ENCODE measurements at places on chromosomes 13 and 19.
A peak's percentile ranks its signal among the peaks of the same experiment; 100 is the strongest.

- no peak for DNase-seq
Measured at GRCh38 chr19:10430505-10431253, 10.3 kb downstream of the PDE4A start.

GRCh38 chr13:113785051-113786010 lies 26.3 kb downstream of the TMEM255B start:
- DNase-seq = no peak

DNA sequence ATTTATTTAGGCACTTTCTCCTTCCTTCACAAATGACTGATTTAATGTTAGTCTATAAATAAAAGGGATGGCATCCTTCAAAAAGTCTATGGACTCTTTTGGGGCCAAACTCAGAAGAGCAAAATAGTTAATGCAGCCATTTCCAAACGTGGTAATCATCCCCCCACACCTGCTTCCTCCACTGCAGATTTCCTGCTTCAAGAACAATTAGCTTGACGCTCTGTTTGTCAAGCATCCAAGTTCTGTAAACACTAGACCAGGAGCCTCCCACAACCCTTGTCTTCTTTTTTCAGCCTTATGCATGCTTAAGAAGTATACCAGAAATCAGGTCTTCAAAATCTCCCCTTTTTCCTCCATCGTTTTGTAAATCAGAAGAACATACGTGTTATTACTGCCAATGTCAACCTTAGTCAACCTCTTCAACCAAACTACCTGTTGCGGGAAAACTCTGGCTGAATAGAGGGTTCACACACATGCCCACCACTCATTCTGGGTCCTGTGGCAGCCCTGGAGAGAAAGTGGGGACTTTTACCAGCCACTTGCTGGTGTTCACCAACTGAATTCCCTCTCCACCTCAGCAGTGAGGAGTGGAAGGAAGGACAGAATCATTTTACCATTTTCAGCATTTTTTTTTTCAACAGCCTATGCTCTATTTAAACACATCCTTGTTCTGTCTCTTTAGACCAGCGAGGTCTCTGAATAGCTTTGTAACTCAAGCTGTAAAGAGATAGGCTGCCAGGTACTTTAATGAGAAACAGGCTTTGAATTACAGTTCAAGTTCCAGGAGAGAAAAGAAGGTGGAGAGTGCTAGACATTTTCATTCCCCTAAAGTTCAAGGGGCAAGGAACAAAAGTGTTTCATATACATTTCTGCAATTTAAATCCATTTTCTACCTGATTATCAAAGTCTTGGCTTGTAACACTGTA lies 39.1 kb downstream of the EFNB2 start:
- DNase-seq = no peak

DNA sequence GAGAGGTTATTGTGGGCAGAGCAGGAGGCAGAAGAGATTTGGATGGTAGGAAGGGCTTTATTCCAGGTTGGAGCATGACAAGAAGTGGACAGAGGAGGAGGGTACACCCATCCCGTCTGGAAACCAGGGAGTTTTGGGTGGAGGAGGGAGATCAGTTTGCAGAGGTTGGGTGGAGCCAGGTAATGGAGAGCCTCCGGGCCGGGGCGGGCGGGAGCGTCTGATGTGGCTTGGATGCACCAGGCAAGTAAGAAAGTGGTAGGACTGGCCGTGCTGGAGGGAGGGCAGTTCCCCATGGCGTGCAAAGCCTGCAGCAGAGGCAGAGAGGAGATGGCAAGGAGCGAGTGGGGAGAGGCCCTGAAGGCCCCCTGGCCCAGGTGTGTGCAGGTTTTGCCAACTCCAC lies 10.9 kb downstream of the IGFLR1 start:
- DNase-seq = no peak

GRCh38 chr13:99071666-99072065 lies 93.8 kb upstream of the DOCK9 start:
- no peak for DNase-seq

GRCh38 chr19:7560255-7560654 lies 24.7 kb downstream of the PNPLA6 start:
- DNase-seq = no peak

DNA sequence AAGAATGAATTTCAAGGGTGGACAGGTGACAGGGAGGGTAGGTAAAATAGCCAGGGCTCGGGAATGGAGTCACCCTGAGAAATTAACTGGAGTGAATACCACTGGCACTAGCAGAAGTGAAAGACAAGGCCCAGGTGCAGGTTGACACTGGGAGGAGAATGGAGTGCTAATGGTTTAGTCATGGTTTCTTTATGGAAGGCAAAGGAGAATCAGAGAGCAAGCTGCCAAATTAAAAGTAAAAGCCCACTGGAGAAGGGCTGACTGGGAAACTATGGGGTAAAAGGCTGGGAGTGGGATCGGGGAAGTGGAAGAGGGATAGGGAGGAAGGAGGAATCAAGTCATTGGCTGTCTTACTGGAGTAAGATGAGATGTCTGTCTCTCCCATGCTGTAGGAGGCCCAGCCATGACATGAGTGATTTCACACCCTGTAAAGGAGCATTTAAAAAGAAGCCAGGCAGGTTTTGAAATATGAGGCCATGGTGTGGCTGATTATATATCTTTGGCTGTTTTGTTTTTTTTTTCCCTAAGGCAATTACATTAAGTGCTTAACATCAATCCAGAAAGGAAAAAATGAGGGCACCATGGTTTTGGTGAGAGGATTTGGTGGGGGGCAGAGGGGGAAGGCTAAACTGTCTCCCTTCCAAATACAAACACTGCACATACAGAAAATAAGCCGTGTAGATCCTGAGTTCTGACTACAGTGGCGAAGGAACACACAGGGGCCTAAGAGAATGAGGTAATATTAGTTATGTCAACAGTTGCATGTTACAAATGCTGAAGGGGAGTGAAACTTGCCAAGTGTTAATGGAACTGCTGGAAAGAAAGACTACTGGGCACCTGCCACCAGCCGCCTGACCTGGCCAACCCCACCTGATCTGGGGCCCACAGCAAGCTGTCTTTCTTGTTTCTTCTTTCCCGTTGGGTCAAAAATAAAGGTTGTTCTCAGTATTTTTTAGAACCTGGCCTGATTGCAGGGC lies 183.5 kb upstream of the TSC22D1 start:
- DNase-seq = no peak

DNA sequence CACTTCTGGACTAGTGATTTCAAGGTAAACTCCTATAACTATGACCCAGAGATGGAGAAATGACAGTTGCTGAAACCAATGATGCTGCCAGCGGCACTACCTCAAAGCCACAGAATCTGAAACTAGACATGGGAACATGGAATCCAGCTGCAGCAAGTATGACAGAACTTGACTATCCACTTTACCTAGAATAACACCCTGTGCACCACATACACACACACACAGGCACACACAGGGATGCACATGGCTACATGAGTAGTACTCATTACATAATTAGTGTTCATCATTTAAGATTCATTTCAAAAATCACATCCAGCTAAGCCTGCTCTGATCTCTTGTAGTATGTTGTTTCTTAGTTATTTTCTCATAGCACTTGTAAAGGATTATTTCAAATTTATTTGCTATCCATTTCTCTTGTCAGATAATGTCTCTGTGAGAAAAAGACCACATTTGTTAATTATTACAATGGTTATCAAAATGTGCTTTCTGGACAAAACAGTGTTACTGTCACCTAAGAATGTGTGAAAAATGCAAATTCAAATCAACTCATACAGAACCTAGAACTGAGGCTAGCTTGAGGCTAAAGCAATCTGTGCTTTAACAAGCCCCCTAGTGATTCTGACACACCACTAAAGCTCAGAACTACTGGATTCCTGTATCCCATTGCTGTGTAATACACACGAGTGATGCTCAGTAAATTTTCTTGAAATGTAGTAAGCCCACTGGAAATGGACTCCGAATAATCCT lies 59.4 kb downstream of the WTIP start:
- DNase-seq = no peak

DNA sequence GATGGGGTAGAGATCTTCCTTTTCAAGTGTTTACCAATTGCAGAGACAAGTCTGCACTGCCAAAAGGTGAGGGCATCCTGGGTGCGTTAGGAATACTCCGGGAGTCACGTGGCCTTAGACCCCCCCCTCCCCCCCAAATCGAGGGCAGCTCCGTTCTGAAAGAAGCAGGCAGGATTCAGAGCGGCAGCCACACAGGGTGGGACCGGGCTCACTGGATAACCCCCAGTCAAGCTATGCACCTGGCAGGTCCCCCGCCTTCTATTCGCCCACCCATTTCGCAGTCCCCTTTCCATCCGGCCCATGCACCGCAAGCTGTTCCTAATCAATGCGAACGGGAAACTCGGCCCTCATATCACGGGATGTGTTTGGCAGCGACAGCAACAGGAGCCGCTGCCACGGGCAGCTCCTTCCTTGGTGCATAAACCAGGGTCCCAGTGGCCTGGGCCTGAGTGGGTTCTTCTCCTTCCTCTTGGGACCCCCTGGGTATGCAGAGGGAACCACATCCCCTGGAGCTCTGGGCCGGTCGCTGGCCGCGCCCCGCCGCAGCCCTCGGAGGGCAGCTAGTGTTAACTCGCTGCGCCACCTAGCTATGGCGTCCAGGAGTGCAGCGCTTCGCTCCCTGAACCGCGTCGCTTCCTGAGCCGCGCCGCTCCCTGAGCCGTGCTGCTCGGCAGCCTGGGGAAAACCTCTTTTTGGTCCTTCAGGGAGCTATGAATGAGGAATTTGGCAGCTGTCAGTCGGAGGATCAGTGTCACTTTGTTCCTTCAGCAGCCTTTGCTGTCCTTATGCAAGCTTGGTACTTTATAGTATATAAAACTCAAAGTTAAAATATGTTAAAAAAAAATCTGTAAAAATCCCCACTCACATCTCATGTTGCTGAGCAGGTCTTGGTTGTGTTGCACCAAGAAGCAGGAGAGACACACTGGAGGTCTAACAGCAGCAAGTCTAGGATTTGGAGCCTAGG lies 41.4 kb downstream of the LYL1 start:
- peak; percentile 75 for DNase-seq

GRCh38 chr13:77696879-77697216 lies 639 bp upstream of the SLAIN1 start:
- no peak for DNase-seq

GRCh38 chr13:65719831-65720230 lies 1510.3 kb downstream of the PCDH9 start:
- no peak for DNase-seq

GRCh38 chr19:53196777-53197396 lies 3.7 kb upstream of the ZNF665 start:
- DNase-seq = peak; percentile 96

DNA sequence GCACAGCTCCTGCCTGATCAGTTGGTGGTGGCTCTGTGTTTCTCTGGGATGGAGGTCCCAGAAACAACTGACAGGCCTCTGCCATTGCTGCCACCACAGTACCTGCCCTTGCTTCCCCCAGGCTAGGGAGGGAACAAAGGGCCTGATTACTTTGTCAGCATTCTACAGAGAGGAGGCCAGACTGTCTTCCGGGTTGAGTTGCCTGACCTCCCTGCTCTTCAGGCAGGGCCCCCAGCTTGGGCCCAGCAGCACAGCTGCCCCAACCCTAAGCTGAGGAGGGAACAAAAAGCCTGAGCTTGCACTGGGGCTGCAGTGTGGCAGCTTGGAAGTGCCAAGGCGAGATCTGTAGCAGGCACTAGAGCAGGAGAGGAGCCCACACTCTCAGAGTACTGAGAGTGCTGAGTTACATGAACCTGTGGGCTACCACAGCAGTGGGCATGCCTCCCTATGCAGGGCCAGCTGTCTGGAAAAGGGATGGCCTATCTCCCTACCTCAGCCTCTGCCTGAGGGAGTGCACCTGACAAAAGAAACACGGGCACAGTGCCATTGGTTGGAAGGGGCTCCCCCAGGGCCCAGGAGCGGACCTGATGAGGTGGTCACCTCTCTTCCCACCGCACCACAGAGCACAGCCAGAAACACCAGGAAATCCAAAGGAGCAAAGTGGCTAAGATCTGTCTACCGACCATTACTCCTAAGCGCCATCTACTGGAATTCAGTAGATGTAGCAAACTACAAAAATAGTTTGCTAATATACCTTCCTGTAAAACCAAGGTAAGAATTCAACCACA lies 24.4 kb downstream of the SLC25A15 start:
- DNase-seq = peak; percentile 18

DNA sequence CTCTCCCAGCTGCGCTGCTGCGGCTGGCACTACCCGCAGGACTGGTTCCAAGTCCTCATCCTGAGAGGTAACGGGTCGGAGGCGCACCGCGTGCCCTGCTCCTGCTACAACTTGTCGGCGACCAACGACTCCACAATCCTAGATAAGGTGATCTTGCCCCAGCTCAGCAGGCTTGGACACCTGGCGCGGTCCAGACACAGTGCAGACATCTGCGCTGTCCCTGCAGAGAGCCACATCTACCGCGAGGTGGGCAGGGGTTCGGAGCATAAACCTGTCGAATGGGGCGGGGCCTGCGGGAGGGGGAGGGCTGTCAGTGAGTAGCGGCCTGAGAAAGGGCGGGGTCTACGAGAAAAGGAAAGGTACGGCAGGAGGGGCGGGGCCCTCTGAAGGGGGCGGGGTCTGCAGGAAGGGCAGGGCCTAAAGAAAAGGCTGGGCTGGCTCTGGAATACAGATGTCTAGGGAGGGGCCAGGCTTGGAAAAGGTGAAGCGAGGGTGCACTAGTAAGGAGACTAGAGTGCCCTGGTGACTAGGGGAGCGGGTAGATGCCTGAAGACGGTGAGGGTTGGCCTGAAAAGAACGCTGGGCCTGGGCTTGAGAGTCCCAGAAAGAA lies 3.6 kb downstream of the CD37 start:
- no peak for DNase-seq

DNA sequence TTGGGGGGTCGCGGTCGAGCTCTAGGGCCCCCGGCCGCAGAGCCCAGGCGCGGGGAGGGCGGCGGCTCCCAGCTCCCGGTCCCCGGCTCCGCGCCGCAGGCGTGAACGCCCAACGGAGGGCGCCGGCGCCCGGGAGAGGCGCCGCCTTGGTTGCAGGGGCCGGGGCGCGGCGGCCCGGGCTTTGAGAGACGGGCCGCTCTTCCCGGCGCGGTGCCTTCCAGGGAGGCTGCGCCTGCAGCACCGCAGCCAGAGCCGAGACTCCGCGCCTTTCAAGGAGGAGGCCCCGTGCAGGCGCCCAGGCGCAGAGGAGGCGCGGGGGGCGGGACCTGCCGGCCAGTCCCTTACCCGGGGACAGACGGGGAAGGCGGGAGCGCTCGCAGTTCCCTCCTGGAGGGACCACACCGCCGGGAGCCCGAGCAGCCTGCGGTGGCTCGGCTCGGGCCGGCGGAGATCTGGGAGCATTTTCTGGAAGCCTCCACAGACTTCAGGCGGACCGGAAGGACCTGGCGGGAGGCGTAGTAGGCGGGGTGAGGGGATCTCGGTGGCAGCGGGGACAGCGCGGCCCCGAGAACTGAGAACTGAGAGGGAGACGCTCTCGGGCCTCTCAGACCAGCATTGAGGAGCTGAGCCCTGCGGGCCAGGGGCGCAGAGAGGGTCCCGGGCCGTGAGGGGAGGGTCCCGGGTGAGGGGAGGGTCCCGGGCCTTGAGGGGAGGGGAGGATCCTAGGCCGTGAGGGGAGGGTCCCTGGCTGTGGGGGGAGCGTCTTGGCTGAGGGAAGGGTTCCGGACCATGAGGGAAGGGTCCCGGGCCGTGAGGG lies 25.5 kb upstream of the MCF2L start:
- peak; percentile 14 for DNase-seq

GRCh38 chr19:41025871-41026270 lies 34.8 kb downstream of the CYP2B6 start:
- DNase-seq = no peak

GRCh38 chr13:61954092-61954491 lies 538.4 kb upstream of the PCDH20 start:
- DNase-seq = no peak

- no peak for DNase-seq
Measured at GRCh38 chr19:35870798-35871197, 2.4 kb downstream of the APLP1 start.

- DNase-seq = no peak
Measured at GRCh38 chr19:1286487-1287353, 1.0 kb downstream of the EFNA2 start.

- peak; percentile 81 for DNase-seq
Measured at GRCh38 chr19:16367261-16367683, 42.6 kb downstream of the KLF2 start.
